ENCODE measurements at places on chromosomes 7 and 10.

DNA sequence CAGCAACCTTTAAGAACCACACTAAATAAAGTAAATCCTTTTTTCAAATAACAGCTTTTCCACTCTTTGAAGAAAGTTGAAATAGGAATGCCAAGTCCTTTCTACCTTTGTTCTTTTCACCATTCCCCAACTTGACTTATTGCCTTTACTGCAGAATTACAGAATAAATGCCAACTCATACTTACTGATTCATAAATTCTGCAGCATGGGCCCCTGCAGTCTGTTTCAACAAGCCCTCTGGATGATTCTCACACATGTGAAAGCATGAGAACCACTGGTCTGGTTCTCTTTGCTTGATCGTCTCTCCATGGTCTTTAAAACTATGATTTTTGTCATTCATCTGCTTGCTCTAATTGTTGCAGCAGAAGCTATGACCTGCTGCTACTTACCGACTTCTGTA, 56.1 kb downstream of the HACD1 start:
- no peak for DNase-seq

- no peak for DNase-seq
Measured at GRCh38 chr7:64131696-64132095, 75.3 kb upstream of the ZNF735 start.

DNA sequence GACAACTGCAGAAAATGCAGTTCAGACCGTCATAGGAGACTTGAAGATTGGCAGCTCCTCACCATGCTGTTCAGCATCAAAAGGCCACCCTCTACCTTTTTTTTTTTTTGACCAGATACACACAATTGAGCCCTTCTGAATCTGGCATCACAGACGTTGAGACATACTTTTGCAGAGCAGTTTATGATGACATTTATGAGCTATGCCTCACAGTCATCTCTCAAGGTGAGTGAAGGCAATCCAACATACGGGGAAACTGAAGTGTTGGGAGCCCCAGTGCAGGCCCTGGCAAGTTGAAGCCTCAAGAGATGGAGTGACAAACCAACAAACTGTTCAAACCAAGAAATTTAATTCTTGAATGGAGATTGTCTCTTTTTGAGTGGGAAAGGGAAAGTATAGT, 83.6 kb upstream of the DLX6 start:
- no peak for DNase-seq

DNA sequence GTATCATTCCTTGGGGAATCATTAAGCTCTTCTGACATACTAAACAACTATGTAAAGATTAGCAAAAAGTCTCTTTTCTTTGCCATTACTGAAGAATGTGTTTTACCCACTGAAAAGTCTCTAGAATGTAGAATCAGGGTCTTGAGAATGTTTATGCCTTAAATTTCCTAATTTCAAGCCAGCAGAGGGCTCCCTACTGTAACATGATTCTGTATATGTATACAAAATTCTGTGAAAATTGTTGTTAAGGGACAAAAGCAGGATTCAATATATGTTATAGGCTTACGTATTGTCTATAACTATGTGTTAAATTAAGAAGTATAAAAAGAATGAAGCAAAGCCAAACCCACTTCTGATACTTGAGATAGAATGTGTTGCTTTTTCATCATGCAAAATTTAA, 296.9 kb upstream of the DGKB start:
- peak; percentile 12 for DNase-seq

DNA sequence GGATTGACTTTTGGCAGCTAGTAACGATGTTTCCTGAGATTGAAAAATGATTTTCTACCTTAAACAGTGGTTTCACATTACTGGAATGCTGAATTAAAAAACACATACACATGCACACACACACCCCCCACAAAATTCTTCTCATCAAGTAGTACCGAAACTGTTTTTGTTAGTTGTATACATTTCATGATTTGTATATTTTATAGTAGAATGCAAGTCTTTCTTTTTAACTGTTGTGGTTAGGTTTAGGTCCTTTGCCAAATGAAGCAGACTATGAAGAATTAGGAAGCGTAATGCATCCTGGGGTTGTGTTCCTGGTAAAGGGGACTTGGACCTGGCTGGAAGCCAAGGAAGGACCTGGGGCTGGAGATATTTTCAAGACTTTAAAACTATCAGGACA, 505.8 kb downstream of the SUGCT start:
- DNase-seq: no peak

GRCh38 chr10:119101366-119102098, 2.4 kb upstream of the DENND10 start:
- DNase-seq: peak; percentile 40

DNA sequence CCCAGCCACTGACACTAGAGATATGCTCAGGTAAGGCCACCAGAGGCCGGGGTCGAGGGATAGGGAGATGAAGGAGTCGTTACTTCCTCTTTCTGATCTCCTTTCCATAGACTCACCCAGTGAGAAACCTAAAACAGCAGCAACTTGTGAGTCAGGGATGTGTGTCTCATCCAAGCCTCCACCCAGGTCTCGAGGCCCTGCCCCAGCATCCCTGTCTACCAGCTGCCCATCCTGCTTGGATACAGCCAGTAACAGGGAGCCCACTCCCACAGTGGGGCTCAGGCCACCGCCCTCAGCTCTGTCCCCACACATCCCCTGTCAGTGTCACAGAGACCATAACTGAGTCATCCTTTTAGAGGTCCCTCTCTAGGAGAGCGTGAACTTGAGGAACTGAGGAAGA, 49.6 kb upstream of the CHST15 start:
- DNase-seq: no peak
